ENCODE measurements at places on chromosomes 5 and 9. TPM values are rescaled to one million over a fixed set of nuclear protein-coding genes. Genes with fewer than 3 reads are reported as not detected.

AGXT2 gene
- total RNA-seq: not detected

ST8SIA4 gene
- total RNA-seq: 10.0 TPM

PBX3 gene
- total RNA-seq: 69.0 TPM

ACTBL2 gene
- not detected for total RNA-seq

LOX gene
- total RNA-seq: 22.5 TPM

TLX3 gene
- 2.0 TPM for total RNA-seq

PAX5 gene
- total RNA-seq: 0.99 TPM

GLRA1 gene
- total RNA-seq: 5.1 TPM

PCDHB16 gene
- 3.9 TPM for total RNA-seq

DNA sequence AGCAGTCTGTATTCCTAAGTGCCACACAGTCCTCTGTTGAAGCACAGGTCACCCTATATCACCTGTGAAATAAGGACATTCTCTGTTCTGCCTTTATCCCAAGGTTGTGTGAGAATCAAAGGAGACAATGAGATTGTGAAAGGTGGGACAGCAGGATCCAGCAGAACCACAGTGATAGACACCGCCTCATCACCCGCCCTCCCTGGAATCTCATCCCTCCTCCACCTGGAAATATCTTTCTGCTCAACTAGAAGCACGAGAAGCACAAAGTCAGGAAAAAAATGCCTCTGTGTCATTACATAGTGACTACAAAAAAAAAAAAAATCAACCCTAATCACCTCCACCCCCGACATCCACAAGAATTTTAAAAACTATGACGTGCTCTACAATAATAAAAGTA, 32.3 kb downstream of the KLHL3 start:
- no peak for DNase-seq

- DNase-seq: no peak
Measured at GRCh38 chr5:68015381-68016302, 199.9 kb upstream of the PIK3R1 start.

DNA sequence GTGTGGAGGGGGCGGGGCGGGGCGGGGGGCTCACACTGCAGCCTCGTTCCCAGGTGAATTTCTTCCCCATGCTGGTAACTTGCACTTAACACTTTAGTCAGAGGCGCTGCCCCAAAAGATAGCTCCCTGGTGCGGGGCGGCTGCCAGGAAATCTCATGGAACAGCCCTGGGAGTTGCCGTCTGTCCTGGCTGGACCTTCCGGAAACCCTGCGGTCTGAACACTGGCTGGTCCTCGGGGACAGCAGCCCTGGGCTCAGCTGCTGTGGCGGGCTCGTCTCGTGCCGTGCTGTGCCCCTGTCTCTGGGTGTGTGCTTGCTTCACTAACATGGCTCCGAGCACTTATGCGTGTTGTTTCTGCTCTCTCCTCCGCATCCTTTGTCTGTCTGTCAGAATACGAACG, 25.8 kb downstream of the PTGES2 start:
- DNase-seq: no peak

- no peak for DNase-seq
Measured at GRCh38 chr5:167851416-167851815, 440.0 kb upstream of the WWC1 start.

GRCh38 chr5:112616812-112617547, 120.7 kb upstream of the APC start:
- DNase-seq: no peak

DNA sequence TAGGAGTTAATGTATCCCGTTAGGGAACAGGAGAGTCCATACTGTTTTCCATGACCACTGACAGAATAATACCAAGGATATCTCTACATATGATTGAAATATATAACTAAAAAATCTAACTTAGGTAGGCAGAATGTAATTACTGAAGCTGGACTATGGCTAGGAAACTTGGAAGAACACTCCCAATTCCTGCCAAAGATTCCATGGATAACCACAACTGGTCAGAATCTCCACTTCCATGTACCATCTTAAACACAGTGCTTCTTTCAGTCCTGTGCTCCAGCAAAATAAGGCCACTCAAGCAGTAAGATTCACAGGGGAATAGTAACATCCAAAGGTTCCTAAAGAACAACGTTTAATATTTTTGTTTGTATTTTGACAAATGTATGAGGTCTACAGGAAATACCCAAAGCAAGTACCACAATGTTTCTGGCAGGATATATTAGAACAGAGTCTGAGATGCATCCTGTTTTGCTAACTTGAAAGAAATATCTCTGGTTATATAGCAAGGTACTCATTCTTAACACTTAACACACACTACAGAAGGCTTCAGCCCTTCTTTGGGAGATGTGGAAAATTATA, 295.0 kb downstream of the ADAMTS6 start:
- no peak for DNase-seq

DNA sequence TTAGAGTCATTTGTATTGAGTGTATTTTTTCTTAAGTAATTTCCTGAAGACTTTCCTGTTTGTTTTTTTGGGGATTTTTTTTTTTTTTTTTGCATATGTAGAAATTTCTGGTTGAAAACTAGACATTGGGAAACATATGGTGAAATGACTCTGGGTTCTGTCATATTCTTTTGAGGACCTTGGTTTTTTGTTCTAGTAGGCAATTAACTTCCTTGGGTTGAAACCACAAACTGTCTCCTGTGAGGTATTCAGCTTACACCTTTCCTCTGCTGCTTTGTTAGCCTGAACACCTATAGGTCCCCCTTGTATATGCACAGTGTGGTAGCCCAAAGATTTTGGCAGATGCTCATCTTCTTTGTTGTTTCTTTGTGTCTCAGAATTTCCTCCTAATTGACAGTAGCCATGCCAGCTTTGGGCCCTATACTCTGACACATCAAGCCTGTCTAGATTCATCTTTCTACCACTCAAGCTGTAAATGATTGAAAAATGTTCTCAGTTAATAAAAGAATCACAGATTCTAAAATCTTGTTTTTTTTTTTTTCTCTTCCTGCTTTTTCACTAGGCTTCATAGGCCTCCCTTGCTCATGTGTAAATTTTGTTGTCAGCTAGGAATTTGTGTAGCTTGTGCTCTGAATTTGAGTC, 140.6 kb downstream of the COMMD10 start:
- DNase-seq: no peak

- no peak for DNase-seq
Measured at GRCh38 chr9:19416143-19416542, 7.3 kb downstream of the ACER2 start.

- no peak for DNase-seq
Measured at GRCh38 chr9:115267790-115268189, 149.8 kb upstream of the TNC start.

DNA sequence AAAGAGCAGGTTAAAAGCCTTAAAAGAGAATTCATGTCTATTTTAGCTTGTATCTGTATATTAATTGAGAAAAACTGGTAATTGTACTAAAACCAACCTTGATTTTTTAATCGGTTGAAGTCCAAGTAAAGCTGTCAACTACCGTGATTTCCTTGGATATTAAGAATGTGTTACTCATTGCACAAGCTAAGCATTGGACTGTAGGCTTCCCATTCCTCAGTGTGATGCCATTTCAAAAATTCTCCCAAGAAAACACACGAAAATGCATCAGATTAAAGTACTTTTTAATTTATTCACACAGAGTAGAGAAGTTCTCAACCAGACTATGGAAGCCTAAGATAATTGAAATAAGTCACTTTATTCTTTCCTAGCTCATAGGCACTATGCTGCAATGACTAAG, 761.4 kb upstream of the TYRP1 start:
- no peak for DNase-seq

DNA sequence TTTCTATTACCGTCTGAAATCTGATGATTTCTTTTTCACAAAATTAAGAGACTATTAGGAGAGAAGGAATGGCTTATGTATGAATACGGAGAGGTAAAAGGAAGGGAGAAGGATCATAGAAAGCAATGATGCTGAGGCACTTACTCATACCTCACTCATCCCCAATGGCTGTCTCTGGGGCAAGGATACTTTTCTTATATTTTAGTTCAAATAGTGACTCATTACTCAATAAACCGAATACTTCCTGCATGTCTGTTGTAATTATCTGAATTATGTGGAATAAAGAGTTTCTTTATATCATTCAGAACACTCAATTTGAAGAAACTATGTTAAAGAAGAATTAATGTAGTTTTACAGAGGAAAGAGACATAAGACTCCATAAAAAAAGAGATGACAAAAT, 284.5 kb upstream of the NUDT12 start:
- DNase-seq: no peak

DNA sequence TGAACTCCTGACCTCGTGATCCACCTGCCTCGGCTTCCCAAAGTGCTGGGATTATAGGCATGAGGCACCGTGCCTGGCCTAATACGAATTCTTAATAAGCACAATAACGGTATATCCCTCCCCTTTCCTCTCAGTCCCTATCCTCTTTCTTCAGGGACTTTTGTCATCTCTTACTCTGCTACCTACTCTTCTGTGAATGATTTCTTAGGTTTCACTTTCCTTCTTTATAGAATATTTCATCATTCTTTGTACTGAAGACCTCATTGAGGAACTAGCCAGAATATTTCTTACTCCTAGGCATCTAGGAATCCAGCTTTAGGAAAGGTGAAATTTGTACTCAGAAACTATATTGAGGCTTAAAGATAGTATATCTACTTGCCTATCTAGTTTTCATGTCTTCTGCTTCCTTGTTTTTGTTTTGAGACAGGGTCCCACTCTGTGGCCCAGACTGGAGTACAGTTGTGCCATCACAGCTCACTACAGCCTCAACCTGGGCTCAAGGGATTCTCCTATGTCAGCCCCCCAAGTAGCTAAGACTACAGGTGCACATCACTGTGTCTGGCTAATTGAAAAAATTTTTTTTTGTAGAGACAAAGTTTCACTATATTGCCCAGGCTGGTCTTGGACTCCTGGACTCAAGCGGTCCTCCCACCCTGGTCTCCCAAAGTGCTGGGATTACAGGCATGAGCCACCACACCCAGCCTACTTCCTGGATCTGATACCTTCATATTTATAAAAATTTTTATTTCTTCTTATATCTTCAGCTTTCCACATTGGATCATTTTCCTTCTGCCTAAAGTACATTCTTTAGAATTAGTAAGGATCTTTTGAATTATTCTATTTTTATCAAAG, 69.7 kb downstream of the GPBP1 start:
- no peak for DNase-seq

GRCh38 chr5:178331491-178331996, 98.9 kb upstream of the PHYKPL start:
- no peak for DNase-seq

DNA sequence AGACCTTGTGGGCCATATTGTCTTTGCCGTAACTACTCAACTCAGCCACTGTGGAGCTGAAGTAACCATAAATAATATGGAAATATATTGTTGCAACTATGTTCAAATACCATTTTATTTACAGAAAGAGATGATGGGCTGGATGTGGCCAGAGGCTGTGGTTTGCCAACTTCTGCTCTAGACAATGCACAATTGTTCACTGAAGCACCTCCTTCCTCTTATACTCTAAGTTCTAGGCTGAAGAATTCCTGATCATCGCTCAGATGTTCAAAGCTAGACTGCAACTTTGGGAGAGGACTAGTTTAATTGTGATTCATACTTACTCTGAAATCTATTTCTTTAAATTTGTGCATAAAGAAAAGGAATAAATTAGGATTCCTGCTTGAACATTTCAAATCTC, 245.0 kb downstream of the TAF11L14 start:
- DNase-seq: no peak

DNA sequence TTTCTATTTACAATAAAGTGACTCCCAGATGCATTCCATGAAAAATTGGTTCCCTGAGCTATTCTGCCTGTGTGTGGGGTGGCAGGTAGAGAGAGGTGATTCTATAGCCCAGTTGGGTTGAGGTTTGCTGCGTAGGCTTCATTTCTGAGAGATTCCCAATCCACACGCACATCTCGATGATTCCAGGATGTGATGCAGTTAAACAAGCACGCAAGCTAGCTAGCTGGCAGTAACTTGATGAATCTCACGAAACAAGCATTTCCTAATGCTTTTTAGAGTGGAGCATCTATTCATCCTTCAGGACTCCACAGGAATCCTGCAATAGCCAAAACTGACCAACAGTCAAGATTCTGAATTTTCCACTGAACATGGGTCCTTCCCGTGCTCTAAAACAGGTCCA, 43.8 kb upstream of the CER1 start:
- DNase-seq: no peak
